Activated CD8-positive, alpha-beta memory T cell treated with anti-CD3 and anti-CD28 coated beads for 4 hours (primary cell): ENCODE measurements at places on chromosomes 2 and 18.

- DNase-seq = no peak
These were observed 119.4 kb downstream of the TMEM18 start for GRCh38 chr2:557635-558301.

GRCh38 chr2:33485051-33485450 lies 8.6 kb downstream of the RASGRP3 start:
- DNase-seq = no peak

DNA sequence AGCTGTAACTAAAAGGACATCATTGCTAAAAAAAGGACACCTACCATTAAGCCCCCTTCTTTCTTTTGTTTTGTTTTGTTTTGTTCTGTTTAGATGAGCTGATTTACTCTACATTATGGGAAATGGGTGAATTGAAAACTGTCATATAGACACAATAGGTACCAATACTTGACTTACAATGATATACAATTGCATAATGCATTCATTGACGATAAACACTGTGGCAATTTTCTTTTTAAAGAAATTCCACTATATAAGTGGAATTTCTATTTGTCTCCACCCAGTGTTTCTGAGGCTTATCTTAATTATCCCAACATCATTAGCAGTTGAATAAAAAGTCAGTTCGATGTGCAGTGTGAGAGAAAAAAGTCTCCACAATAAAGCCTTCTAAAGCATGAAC lies 282.1 kb downstream of the BCL2 start:
- DNase-seq = no peak

- no peak for DNase-seq
These were observed 198.8 kb downstream of the KCNS3 start for GRCh38 chr2:18077231-18077630.

DNA sequence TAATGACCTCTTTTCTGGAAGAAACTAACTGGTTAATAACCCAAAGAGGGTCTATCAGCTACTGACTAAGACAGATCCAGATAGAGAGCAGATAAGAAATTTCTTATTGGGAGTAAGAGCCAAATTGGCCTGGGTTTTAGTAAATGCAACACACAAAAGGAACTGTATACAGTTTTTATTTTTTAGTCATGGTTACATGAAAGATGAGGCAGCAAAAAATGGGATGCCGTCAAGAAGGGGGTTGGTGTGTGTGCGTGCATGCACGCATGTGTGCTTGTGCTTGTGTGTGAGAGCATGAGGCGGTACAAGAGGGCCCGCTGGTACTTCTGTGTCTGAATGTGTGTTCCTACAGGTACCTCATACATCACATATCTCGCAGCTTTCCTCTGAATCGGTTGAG lies 466.2 kb upstream of the HNRNPA3 start:
- no peak for DNase-seq

GRCh38 chr2:25380023-25380422 lies 38.3 kb upstream of the DNMT3A start:
- DNase-seq = no peak

DNA sequence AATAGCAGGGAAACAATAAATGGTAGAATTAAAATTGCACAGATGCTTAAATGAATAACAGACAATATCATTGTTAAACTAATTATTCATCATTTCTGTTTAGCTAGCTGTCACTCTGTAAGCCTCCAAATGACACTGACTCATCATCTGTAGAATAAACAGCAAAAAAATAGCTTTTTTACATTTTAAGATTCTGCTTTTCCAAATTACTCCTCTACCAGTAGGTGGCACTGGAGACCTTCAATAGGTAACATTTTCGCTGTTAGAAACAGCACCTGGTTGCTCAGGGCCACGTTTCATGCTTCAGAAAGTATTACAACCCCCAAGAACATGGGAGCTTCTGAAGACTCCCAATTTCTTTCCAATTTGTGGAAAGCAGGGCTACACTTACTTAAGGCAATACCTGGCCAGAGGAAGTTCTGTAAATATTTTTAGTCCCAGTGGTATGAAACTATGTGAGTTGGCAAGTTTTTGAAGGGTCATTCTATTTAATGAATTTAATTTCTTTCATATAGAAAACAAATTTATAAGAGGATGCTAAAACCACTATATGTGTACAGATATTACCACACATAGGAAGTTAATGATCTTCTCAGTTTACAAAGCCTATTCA lies 45.4 kb downstream of the TTN start:
- DNase-seq = no peak

DNA sequence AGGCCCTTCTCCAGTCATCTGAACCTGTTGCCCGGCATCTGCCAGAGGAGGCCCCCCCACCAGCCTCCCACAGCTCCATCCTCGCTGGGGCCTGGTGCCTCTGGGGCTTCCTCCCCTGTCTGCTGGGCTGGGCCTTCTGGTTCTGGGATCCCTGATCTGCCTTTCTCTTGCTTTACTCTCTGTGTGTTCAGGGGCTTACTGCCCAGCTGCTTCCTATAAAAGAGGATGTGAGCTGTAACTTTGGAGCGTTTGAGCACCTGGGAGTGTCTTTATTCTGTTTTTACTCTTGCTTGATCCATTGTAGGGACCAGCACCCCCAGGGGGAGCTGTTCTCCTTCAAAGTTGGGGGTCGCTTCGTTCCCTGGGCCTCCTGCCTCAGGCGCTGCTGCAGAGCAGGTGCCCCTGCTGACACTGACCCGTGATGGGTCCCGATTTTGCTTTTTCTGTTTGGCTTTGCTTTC lies 23.1 kb upstream of the FAHD2A start:
- DNase-seq = no peak

DNA sequence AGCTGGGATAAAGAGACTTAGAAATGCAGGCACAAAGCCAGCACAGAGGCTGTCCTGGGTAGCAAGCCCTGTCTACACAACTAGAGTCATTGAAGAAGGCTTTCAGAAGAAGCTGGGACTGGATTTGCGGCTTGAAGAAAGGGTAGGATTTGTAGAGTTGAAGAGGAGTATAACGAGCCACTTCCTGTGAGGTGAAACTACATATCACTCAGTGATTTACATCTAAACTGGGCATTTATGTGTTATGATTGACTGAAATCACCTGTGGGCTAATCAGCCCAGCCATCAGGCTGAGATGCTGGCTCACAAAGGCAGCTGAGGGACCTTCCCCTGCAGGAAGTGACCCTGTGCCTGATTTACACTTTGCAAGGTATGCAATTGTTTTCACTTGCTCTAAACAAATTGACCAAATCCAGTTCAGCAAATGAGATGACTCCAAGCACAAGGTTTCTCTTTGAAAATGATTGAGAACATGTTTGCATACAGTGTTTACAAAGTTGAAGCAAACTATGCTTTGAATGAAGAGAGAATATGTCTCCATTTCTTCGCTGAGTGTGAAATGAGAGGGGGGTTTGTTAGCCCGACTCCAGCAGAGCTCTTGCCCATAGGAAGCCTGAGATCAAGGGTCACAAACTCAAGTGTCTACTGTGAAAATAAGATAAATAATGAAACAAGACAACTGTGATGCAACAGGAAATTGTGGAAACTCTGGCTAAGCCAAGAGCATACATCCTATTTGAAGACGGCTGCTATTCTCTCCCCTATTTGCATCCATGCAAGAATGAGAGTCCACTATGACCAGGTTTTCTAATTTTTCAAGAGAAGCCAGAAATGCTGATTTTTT lies 69.3 kb upstream of the HK2 start:
- no peak for DNase-seq

- DNase-seq = no peak
These were observed 43.8 kb downstream of the EMILIN2 start for GRCh38 chr18:2890606-2891005.

DNA sequence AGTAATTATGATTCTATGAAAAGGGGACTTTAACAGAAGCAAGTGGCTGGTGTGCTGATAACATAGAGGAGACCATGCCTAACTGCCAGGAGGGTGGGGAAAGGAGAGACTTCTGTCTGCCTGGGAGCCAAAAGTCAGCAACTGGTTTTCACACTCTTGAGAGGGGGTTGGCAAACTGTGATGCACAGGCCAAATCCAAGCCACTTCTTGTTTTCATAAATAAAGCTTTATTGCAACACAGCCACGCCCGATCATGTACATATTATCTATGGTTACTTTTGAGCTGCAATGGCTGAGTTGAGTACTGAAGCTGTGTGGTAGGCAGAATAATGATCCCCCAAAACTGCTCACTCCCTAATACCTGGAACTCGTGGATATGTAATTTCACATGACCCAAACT lies 208.4 kb downstream of the LNPK start:
- DNase-seq = no peak

DNA sequence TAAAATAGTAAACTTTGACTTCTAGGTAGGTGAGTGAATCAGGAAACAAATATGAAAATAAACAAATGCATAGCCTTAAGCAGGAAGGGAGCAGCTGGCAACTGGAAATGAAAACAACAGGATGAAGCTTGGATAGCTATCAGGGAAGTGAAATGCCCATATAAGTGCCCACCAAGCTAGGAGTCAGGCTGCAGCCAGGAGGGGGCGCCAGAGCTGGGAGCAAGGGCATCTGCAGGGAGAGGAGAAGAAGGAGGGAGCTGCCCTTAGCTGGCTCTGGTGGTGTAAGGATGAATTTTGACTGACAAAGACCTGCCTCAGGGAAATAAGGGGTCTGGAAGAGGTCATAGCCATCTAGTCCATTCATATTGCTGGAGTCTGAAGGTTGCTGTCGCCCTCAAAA lies 298.3 kb downstream of the TDRD15 start:
- no peak for DNase-seq

- DNase-seq = no peak
These were observed 498 bp downstream of the TGOLN2 start for GRCh38 chr2:85327160-85327821.

- no peak for DNase-seq
These were observed 889 bp downstream of the ZC3H15 start for GRCh38 chr2:186486651-186487647.

GRCh38 chr2:54377901-54378493 lies 78.1 kb upstream of the SPTBN1 start:
- DNase-seq = no peak

DNA sequence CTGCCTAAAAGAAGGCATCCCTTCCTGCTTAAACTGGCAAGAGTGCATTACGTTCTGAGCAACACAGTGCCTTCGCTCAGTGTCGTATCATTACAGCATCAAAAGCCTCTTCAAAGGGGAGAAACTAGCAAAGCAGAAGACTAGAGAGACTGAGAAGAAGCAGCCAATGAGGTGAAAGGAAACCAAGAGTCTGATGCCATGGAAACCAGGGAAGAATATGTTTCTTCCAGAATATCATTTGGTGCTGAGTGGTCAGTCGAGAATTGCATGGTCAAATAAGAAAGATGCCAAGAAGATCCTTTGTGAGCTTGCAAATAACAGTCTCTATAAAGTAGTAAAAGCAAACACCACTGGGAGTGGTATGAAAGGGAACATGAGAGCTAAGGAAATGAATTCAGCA lies 312.1 kb upstream of the CHST9 start:
- no peak for DNase-seq

DNA sequence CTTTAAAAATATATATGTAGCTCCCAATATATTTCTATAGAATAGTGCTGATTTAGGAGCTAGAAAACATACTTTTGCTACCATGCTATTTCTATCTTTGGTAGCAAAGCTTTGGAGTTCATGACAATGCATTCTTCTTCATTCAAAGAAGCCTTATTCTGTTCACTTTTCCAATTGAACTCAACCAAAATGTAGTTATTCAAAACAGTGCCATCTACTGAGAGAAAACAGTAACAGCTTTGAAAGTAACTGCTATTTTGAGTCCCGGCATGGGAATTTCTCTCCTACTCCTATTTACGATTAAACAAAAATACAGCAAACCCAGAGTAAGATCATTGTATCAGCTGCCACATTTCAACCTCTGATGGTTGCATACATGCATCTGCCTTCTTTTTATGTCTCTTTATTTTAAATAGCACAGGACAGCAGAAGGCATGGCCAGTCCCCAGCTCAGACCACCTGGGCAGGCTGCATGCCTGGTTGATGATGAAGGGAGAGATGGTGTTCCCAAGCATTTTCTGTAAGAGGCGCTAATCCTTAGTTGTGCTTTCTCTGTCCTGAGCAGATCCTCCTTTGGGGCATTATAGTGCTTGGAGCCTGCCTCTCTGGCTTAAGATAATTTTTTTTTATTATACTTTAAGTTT lies 69.7 kb upstream of the SULT1C3 start:
- no peak for DNase-seq

DNA sequence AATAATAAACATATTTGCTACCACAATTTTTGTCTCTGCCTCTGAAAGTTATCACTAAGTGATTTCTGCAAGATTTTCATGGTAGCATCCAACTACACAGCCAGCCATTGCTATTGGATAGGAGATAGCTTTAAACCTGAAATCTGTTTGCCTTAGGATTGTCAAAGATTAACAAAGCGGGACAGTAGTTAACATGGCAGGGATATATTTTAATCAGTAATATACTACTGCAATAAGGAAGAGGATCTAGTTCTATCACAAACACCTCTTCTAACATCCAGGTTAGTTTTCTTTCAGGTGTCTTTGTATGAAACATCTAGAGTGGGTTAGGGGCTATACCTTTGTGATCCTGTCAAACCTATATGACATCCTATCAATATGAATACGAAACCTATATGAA lies 641.3 kb downstream of the DPP10 start:
- no peak for DNase-seq

DNA sequence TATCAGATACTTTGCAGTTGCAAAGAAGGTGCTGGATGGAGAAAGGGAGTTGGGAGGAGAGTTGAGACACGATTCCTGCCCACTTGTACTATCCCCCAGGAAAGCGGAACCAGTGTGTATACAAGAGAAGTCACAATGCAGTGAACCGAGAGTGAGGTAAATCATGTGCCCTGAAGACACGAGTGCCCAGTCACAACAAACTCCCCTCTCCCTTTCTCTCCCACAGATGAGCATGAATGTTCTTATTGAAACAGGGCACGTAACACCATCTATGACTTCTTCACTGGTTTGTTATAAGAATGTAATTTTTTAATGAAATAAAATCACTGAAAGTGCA lies 155.7 kb downstream of the IRS1 start:
- no peak for DNase-seq

- DNase-seq = no peak
These were observed 7.8 kb downstream of the DOK6 start for GRCh38 chr18:69408522-69408921.

- no peak for DNase-seq
These were observed 35.1 kb downstream of the ARHGAP25 start for GRCh38 chr2:68769586-68770270.

GRCh38 chr2:50751311-50752031 lies 280.5 kb downstream of the NRXN1 start:
- no peak for DNase-seq
